ENCODE measurements at places on chromosomes 5 and 9.

GRCh38 chr5:116765441-116765840, 190.8 kb upstream of the SEMA6A start:
- no peak for DNase-seq

DNA sequence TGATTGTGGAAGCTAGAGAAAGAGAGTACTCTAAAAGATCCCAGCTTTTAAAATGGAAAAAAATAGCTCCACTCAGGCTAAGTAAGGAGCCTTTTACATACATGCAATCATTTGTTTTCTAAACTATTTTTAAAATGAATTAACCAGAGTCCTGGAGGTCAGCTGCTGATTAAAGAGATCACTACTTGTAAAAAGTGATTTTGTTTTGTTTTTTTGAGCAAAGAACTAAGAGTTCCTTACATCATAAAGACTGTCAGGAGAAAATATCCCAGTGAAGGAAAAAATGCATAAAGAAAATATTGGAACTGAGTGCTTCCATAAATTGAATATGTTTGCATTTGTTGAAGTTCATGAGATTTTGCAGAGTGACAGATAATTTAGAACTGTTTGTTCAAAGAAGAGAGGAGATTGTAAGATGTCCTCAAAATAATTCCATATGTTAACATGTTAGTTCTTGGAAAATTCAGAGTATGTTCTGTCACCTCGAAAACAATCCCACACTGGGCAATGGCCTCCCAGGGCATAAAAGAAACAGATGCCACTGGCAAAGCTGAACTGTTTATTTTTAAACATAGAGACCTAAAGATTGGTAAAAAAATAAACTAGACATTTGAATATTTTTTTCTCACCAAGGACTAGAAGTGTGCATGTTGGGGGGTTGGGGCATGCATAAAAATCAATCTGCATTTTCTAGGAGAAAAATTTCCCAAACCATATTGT, 264.7 kb downstream of the NPR3 start:
- no peak for DNase-seq

- no peak for DNase-seq
Measured at GRCh38 chr9:115142517-115143270, 24.7 kb upstream of the TNC start.

DNA sequence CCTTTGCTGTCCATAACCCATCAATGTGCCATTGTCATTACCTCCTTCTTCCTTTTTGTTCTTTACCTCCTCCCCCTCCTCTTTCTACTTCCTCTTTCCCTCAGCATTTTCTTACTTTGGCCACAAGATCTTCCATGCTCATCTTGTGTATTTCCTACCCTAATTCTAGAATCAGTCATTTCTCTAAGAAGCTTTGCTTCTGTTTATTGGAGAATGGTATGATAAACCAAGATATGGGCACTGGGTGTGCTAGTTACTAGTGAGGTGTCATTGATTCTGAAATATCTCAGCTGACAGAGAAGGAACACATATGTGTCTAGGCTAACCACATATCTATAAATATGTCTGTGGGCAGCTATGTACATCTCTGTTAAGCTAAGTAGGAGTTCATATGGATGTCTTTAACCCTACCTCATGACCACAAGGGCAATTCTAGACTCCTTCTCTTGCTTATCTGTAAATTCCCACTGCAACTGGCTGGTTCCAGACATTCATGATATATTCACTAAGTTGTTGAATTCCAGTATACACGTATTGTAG, 2051.3 kb upstream of the CDH9 start:
- DNase-seq, result no peak

- DNase-seq, result no peak
Measured at GRCh38 chr9:77563174-77563573, 84.9 kb downstream of the GNA14 start.

GRCh38 chr9:96619124-96619465, 548 bp downstream of the CDC14B start:
- no peak for DNase-seq

DNA sequence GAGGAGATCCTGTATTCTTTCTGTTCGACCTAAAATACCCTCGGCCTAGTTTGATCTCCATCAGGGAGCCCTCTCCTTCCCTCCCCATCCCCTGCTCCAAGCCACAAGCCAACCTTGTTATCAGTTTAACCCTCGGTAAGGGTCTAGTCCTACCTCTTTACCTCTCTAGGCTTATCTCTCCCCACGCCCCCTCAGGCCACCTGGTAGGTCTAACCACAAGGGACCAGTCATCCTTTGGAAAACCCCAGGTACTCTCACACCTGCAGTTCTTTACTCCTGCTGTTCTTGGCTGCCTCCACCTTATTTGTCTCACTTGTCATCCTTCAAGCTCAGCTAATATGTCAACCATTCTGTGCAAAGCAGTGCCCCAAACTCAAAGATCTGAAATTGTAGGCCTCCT, 78.7 kb downstream of the RAD23B start:
- no peak for DNase-seq

- no peak for DNase-seq
Measured at GRCh38 chr9:19022206-19022605, 10.8 kb downstream of the SAXO1 start.

DNA sequence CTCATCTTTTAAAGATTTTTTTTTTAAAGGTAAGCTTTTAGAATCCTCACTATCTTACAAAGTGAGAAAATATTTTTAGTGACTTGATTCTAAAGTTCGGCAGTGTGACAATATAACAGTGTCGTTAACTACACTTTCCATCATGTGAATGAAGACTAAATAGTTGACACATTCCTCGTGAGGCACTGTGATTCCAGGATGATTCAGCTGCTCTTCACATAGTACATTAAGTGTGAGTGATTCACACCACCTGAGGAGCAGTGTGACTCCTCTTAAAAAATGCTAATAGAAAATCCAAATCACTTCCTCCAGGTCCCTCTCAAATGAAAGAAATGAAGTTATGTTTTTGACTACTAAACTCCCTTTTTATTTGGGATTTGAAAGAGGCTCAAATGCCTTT, 589.5 kb downstream of the GABRG2 start:
- DNase-seq, result no peak

GRCh38 chr5:14557791-14558415, 23.7 kb upstream of the OTULINL start:
- DNase-seq, result no peak

DNA sequence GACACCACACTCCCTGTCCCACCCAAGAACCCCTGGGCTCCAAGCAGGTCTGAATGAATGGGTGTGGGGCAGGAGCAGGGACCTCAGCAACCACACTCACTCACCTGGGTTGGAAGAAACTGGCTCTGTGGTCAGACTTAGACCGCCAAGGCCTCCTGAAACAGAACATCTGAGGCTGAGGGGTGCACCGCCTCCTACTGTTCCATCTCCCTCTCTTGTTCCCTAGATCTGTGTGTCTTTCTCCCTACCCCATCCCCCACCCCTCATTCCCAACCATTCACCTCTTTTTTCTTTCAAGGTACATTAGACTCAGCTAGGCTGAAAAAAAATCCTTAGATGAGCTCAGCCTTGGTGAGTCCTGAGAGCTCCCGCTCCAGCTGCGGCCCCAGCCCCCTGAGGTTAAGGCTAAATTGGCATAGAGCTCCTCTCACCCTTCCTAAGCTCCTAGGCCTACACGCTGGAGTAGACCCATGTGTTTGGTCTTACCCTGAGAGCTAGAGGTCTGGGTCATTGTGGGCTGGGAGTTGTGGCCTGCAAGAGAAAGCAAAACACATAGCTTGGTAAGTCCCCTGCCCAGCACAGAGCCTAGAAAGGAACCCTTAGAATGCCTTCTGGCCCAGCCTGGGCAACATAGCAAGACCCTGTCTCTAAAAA, 4.8 kb downstream of the ECSCR start:
- DNase-seq, result no peak

DNA sequence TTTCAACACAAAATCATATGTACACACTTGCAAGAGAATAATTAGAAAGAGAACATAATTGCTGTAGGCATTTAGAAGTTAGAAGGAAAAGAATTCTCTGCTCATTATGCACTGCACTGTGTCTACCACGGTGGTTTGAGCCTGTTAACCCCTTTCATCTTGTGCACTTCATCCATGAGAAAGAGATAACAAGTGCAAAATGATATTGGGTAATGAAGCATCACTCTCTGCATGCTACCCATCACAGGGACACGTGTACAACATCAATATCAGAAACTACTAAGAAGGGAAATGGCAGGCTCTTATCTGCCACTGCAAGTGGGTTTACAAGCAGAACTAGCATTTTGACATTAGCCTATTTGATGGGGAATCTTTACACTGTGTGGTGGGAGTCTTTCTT, 202.6 kb downstream of the CDH12 start:
- DNase-seq, result no peak

DNA sequence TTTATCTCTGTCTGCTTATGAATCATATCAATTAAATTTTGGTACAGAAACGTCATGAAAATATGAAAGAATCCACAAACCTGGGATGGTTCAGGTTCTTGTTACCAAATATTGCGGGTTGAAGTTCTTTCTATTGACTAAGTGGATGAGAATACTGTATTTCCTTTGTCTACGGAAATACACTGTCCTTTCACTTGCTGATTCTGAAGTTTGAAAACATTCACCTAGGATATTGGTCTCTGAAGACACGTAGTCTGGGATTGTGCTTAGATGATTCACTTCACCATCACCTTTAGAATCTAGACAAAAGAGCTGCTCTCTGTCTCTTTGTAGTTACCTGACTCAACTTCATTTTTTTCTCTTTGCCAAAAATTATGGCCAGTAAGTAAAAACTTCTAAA, 222.4 kb downstream of the FBN2 start:
- no peak for DNase-seq

- no peak for DNase-seq
Measured at GRCh38 chr9:100774326-100774725, 196.4 kb downstream of the CAVIN4 start.

- DNase-seq, result no peak
Measured at GRCh38 chr5:75361310-75361709, 24.3 kb downstream of the HMGCR start.

DNA sequence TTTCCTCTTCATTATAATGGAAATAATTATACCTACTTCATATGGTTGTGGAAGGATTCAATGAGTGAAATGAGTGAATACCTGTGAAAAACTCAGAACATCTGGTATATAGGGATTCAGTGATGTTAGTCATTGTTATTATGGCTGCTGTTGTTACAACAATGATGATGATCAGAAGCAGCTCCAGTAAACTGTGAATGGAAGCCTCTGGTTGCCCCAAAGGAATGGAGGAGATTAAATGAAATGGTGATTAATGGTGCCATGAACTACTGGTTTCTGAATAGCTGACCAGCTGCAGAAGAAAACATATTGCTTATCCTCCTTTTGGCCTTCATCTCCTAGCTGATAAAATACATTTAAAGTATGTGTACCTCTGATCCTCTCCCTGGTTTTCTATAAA, 372.0 kb downstream of the ARHGEF28 start:
- no peak for DNase-seq

DNA sequence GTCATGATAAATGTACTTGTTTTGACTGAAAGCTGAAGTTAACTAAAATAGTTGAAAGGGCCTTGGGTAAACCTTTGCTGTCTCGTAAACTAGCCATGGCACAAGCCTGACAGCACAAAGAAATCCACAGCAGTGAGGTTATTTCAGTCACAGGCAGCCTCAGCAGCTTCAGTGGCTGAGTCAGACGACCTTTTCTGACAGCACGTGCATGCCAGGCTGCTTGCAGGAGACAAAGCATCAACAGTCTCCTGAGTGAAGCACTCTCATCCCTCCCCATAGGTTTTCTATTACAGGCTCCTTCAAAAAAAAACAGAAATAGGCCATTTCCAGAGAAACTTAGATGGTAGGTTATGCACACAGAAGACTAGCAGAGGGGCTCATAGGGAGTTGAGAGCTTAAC, 34.6 kb downstream of the OXCT1 start:
- DNase-seq, result no peak

GRCh38 chr5:6464441-6464840, 15.8 kb downstream of the UBE2QL1 start:
- DNase-seq, result no peak

GRCh38 chr5:162230348-162230747, 162.8 kb downstream of the GABRG2 start:
- no peak for DNase-seq

GRCh38 chr9:111413996-111414395, 70.2 kb downstream of the ECPAS start:
- DNase-seq, result no peak

DNA sequence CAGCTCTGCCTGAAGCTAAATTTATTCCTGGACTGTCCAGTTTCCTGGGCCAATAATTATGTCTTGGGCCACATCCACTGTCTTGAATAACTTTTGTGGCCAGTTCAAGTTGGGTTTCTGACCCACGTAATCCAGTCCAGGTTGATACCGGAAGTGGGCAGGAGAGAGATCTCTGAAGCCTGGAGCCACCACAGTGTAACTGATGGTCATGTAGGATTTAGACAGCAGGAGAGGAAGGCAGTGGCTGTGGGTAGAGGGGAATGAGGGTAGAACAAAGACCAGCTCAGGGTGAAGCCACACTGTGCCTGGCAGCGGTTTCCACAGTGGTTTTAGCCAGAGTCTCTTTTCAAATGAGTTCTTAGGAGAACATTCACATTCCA, 30.2 kb downstream of the SH3PXD2B start:
- DNase-seq, result no peak

DNA sequence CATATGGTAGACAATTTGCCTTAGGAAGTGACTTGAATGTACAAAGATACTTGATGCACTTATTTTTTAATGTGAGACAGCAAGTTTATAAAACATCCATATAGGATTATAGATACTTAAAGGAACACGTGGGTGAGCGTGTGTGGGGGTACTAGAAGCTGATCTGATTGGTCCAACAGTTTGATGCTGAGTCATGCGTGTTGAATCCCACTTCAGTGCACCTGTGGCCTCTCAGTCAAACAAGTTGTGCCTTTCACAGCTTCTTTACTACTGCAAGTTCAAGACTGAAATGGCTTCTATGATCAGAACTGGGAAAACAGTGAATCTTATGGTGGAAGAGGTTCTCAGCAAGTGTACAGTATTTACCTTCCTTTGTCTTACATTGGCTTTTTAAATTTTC, 98.9 kb downstream of the MAP1B start:
- DNase-seq, result no peak

GRCh38 chr9:72588336-72588735, 66.9 kb downstream of the TMC1 start:
- no peak for DNase-seq

DNA sequence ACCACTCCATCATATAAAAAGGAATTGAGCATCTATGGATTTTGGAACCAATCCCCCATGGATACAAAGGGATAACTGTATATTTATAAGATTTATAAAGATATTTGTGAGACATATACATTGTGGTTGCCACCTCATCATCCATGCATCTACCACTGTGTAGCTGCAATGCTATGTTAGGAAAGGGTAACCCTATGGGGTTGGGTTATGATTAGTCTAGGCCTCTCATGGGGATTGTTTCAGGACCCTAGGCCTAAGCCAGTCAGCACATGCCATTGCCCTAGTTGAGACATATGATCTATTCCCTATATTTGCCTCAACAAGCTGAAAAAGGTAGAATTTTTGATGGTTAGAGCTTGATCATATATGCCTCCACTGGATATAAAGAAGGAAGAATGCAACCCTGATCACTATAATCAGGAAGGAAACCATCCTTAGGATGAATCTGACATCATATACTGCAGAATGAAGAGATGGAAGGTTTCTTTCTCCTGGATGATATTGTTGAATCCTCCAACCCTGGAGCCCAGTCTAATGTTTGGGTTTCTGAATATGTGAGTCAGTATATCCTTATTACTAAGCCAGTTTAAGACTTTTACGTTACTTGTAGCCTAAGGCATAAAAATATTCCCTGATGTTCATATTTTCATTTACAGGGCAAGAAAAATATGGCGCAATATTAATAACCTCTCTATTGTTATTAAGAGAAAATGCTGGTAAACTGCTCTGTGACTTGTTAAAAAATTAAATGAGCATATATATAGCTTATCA, 94.2 kb downstream of the ADAMTS19 start:
- DNase-seq, result no peak

GRCh38 chr9:35089434-35089833, 7.0 kb downstream of the PIGO start:
- DNase-seq, result no peak

Data from stimulated activated CD4-positive, alpha-beta T cell treated with anti-CD3 and anti-CD28 coated beads, Interleukin-4, amount 100 ng/mL, for 48 hours (primary cell).